ENCODE measurements at places on chromosomes 2 and 18. TPM values are rescaled to one million over a fixed set of nuclear protein-coding genes. Genes with fewer than 3 reads are reported as not detected.

- no peaks in the 10 kb centered on the region for H3K27me3 ChIP-seq
- H3K27ac ChIP-seq, result no peak overlapping the region
- no peak overlapping the region for H3K4me3 ChIP-seq
- peaks cover 30% of the 10 kb centered on the region for H3K4me1 ChIP-seq
- peak; percentile 56 for DNase-seq
These were observed 31.1 kb downstream of the HK2 start for GRCh38 chr2:74864728-74865722.

GRHL1 gene
- 1.3 TPM for total RNA-seq

MYO5B gene
- 0.97 TPM for total RNA-seq

- DNase-seq, result no peak
- H3K36me3 ChIP-seq, result no peaks in the 10 kb centered on the region
- no peaks in the 10 kb centered on the region for H3K27me3 ChIP-seq
- H3K4me3 ChIP-seq, result no peak overlapping the region
- H3K27ac ChIP-seq, result no peak overlapping the region
These were observed 204.5 kb upstream of the LRATD1 start for GRCh38 chr2:14428056-14428455.

LRP1B gene
- total RNA-seq, result 0.08 TPM

ORC4 gene
- 49.5 TPM for total RNA-seq

DNA sequence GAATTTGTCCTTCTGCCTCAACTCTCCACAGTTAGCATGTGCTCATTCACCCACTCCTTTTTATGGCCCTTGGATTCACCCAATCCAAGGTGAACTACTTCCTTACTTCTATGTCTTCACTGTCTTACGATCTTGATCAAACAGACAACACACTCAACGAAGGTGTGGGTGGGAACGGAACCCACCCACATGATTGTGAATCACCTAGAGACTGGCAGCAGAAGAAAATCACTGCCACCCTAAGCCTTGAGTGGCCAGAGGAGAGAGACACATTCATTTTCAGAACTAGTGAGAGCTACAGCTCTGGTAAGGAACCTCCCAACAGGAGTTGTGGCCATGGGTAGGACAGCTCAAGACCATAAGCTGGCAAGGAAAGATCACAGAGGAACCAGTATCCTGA, 194.3 kb downstream of the PLCL1 start:
- H3K4me1 ChIP-seq, result no peaks in the 10 kb centered on the region
- no peak overlapping the region for H3K4me3 ChIP-seq

DNA sequence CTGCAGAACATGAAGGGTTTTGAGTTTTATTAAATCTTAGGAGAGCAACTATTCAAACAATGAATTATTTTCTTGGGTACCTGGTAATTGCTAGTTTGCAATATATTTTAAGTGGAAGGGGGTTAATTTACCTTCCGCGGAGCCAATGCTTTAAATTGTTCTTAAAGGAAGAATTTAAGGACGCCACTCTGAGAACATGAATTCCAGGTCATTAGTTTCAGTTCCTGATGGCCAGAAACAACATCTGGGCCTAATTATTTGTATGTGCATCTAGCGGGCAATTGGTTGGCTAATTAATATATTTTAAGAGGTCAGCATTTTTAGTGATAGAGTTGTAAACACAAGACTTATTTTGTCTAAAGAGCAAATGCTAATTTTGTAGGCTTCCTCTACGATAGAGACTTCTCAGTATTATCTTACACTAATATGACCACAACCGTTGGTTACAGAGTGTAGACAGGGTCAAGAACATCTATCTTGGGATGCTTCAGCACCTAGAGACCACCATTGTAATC, 40.8 kb downstream of the CCBE1 start:
- H3K27ac ChIP-seq, result no peak overlapping the region
- H3K4me3 ChIP-seq, result no peak overlapping the region
- no peak for DNase-seq
- peaks cover 24% of the 10 kb centered on the region for H3K4me1 ChIP-seq
- H3K36me3 ChIP-seq, result no peaks in the 10 kb centered on the region
- H3K27me3 ChIP-seq, result no peaks in the 10 kb centered on the region

DNA sequence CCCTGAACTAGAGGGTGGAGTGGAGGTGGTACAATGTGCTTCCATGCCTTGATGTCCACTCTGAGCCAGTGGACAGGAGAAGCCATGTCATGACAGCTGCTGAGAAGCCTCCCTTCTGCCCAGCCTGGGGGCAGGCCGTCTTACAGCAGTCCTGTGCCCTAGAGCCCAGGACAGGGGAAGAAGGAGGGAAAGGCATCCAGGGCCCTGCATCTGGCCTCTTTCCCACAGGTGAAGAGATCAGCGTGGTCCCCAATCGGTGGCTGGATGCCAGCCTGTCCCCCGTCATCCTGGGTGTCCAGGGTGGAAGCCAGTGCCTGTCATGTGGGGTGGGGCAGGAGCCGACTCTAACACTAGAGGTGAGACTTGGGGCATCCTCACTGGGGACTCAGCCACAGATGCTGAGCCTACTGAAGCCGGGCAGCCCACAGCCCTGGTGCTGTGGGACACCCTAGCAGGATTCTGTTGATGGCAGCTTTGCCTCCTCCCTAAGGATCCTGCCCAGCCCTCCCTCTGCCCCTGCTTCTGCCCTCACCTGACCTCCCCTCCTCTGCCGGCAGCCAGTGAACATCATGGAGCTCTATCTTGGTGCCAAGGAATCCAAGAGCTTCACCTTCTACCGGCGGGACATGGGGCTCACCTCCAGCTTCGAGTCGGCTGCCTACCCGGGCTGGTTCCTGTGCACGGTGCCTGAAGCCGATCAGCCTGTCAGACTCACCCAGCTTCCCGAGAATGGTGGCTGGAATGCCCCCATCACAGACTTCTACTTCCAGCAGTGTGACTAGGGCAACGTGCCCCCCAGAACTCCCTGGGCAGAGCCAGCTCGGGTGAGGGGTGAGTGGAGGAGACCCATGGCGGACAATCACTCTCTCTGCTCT, 3.1 kb downstream of the IL36RN start:
- peak; percentile 35 for DNase-seq
- H3K4me1 ChIP-seq, result no peaks in the 10 kb centered on the region
- no peaks in the 10 kb centered on the region for H3K36me3 ChIP-seq
- no peak overlapping the region for H3K27ac ChIP-seq

UGT1A8 gene
- not detected for total RNA-seq

- no peak overlapping the region for H3K27ac ChIP-seq
- H3K27me3 ChIP-seq, result no peaks in the 10 kb centered on the region
- no peak for DNase-seq
- no peak overlapping the region for H3K4me3 ChIP-seq
- H3K4me1 ChIP-seq, result no peaks in the 10 kb centered on the region
These were observed 18.6 kb upstream of the ETAA1 start for GRCh38 chr2:67378555-67378954.

PRSS56 gene
- not detected for total RNA-seq

GRCh38 chr2:40668425-40668824, 216.5 kb upstream of the SLC8A1 start:
- no peak overlapping the region for H3K27ac ChIP-seq
- DNase-seq, result no peak
- no peaks in the 10 kb centered on the region for H3K27me3 ChIP-seq
- no peaks in the 10 kb centered on the region for H3K4me1 ChIP-seq

- no peak for DNase-seq
- H3K36me3 ChIP-seq, result no peaks in the 10 kb centered on the region
- H3K27ac ChIP-seq, result no peak overlapping the region
- no peak overlapping the region for H3K4me3 ChIP-seq
These were observed 37.7 kb downstream of the INPP4A start for GRCh38 chr2:98482362-98482761.

DNA sequence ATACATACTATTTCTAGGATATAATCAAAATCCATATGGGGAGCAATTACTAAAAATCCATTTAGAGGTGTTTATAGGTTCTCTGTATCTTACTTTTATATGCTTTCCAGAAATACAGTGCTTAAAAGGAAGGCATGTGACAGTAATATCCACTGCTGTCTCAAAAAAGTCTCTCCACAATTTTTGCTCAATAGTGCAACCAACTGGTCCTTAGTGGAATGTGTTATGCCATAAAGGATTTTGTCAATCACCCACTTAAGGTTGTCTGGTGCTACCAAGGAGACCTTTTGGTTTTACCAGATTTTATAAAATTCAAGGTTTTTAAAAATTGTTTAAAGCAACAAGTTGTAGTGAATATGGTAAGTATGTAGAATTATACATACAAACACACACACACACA, 328.5 kb upstream of the DSEL start:
- H3K4me1 ChIP-seq, result no peaks in the 10 kb centered on the region
- no peaks in the 10 kb centered on the region for H3K27me3 ChIP-seq
- no peak for DNase-seq

GRCh38 chr2:121562269-121563176, 31.8 kb downstream of the RNU4ATAC start:
- 0 out of 2 replicates have a peak overlapping the region, but pooled peaks have one; percentile 6 for H3K27ac ChIP-seq
- no peak for DNase-seq
- no peaks in the 10 kb centered on the region for H3K27me3 ChIP-seq
- H3K4me3 ChIP-seq, result no peak overlapping the region
- H3K4me1 ChIP-seq, result peaks cover 23% of the 10 kb centered on the region
- H3K36me3 ChIP-seq, result no peaks in the 10 kb centered on the region

RGPD3 gene
- 0.39 TPM for total RNA-seq

DNA sequence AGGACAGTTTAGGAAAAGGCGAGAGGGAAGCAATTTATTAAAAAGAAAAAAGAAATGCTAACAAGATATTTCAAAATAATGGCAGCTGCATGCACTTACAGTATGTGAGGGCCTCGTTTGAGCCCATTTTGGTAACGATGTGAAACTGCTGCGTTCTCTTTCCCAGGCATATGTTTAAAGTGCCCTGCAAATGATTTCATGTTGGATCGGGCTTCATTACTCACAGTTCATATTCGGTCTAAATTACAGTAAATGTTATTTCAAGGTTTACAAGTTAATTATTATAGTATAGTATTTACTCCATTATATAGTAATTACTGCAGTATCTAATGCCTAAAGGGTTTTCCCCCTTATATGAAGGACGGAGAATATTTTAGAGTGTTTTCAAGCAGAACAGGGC, 679.1 kb downstream of the BCL11A start:
- no peaks in the 10 kb centered on the region for H3K36me3 ChIP-seq
- H3K27me3 ChIP-seq, result no peaks in the 10 kb centered on the region
- DNase-seq, result no peak
- H3K4me3 ChIP-seq, result no peak overlapping the region
- H3K27ac ChIP-seq, result no peak overlapping the region

DNA sequence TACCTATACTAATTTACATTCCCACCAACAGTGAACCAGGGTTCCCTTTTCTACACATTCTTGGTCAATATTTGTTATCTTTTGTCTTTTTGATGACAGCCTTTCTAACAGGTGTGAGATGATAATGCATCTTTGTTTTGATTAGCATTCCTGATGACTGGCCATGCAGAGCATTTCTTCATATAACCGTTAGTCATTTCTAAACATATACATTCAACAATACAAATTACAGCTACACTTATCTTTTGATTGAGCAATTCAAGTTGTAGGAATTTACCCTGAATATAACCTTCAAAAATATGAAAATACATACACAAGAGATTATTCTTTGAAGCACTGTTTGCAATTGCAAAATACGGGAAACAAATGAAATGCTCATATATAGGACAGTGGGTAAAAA, 94.9 kb downstream of the TMEM131 start:
- H3K27me3 ChIP-seq, result no peaks in the 10 kb centered on the region
- H3K36me3 ChIP-seq, result 0 out of 2 replicates have a peak, but pooled peaks cover 5% of the 10 kb centered on the region
- DNase-seq, result no peak

GRP gene
- not detected for total RNA-seq

C2orf78 gene
- total RNA-seq, result 0.03 TPM

SFTPB gene
- total RNA-seq, result not detected

MALL gene
- not detected for total RNA-seq

GRCh38 chr2:24365826-24366225, 5.5 kb upstream of the ITSN2 start:
- no peaks in the 10 kb centered on the region for H3K36me3 ChIP-seq
- no peaks in the 10 kb centered on the region for H3K27me3 ChIP-seq
- H3K27ac ChIP-seq, result no peak overlapping the region
- H3K4me1 ChIP-seq, result peaks cover 3% of the 10 kb centered on the region
- H3K4me3 ChIP-seq, result no peak overlapping the region

CDC42EP3 gene
- total RNA-seq, result 33.6 TPM

DPYSL5 gene
- not detected for total RNA-seq

GRCh38 chr18:9488538-9488937, 13.2 kb downstream of the RALBP1 start:
- peaks cover 5% of the 10 kb centered on the region for H3K36me3 ChIP-seq
- no peak overlapping the region for H3K27ac ChIP-seq
- no peaks in the 10 kb centered on the region for H3K27me3 ChIP-seq

- peaks cover 22% of the 10 kb centered on the region for H3K36me3 ChIP-seq
- no peak overlapping the region for H3K27ac ChIP-seq
- H3K27me3 ChIP-seq, result no peaks in the 10 kb centered on the region
- H3K4me3 ChIP-seq, result no peak overlapping the region
- DNase-seq, result no peak
These were observed 62.3 kb downstream of the ITGA6 start for GRCh38 chr2:172489681-172490080.

- no peaks in the 10 kb centered on the region for H3K27me3 ChIP-seq
- H3K27ac ChIP-seq, result no peak overlapping the region
- H3K36me3 ChIP-seq, result no peaks in the 10 kb centered on the region
- no peak overlapping the region for H3K4me3 ChIP-seq
- no peaks in the 10 kb centered on the region for H3K4me1 ChIP-seq
- no peak for DNase-seq
These were observed 141.1 kb downstream of the CELF4 start for GRCh38 chr18:37424507-37424906.

DNA sequence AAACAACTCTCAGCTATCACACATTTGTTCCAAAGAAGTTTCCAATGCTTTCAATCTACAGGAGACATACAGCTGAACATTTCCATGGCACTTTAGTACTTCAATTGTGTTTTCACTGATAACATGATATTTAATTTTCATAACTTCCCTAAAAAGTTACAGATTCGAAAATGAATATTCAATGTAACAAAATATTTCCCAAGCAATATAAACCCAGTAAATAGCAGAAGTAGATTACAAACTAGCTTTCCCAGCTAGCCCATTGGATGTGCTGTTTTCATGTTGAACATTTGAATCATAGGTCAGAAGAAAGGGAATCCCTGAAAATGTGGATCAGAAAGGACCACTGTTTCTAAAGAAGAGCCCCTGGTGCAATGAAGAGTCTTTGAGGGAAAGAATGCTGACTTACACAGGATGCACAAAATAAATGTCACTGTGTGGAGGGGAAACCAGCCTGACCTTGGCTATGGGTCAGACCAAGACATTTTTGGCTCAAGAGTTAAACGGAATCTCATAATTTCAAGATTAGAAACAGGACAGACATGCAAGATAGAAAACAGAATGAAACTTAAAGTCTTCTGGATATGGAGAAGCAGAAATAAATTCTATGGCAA, 22.5 kb downstream of the CYTIP start:
- H3K4me3 ChIP-seq, result no peak overlapping the region
- H3K27ac ChIP-seq, result no peak overlapping the region
- H3K4me1 ChIP-seq, result no peaks in the 10 kb centered on the region
- no peaks in the 10 kb centered on the region for H3K36me3 ChIP-seq
- no peak for DNase-seq
- no peaks in the 10 kb centered on the region for H3K27me3 ChIP-seq

ERFE gene
- 14.9 TPM for total RNA-seq
